ENCODE measurements at places on chromosomes 16 and 17. TPM values are rescaled to one million over a fixed set of nuclear protein-coding genes. Genes with fewer than 3 reads are reported as not detected.

The SLC52A1 gene
- 0.07 TPM for total RNA-seq

The CHD3 gene
- 220 TPM for total RNA-seq

DNA sequence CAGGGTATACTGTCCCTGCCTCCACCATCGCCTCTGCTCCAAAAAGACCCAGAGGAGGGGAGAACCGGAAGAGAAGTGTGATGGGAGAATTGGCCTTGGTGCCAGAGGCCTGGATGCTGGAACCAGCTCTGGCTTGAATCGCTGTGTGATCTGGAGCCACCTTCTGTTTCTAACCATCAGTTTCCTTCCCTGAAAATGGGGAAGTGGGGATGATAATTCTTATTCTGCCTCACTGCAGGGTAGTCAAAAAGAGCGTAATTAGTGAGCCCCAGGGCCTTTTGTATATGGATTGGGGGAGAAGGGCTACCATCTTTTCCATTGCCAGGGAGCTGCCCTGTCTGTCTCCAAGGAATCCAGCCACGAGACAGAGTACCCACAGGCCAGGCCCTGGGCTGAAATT, 52.2 kb downstream of the CCT6B start:
- DNase-seq: no peak

GRCh38 chr16:23293016-23293415, 9.1 kb upstream of the SCNN1B start:
- no peak for DNase-seq

GRCh38 chr17:78962345-78962983, 17.3 kb downstream of the LGALS3BP start:
- no peak for DNase-seq

DNA sequence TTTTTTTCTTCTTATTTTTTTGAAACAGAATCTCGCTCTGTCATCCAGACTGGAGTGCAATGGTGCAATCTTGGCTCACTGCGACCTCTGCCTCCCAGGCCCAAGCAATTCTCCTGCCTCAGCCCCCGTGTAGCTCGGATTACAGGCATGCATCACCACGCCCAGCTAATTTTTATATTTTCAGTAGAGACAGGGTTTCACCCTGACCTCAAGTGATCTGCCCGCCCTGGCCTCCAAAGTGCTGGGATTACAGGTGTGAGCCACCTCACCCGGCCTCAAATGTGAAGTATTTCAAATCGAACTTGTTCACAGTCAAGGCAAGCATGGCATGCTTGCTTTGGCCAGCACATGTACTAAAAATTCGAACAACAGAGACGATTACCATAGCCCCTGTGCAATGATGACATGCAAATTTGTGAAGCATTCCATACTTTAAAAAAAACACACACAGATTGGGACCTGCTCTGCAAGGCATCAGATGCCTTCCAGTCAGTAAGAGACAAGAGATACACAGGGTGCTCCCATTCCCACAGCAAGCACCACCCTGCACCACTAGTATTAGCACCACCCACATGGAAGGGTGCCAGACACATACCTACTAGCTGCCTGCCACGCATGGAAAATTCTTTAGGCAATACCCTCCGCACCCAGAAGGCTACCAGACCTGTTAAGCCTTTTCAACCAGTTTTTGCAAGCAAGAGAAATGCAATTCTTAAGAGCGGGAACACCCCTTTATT, 47.2 kb downstream of the ANKRD11 start:
- no peak for DNase-seq

All from pulmonary artery endothelial cell (primary cell).